Small intestine (tissue), 16 donors: ENCODE measurements at places on chromosomes 1 and 21. TPM values are rescaled to one million over a fixed set of nuclear protein-coding genes. Genes with fewer than 3 reads are reported as not detected.

The TMPRSS15 gene
- 27.0 TPM for polyA plus RNA-seq

The TCHHL1 gene
- polyA plus RNA-seq, result not detected

The ITLN1 gene
- polyA plus RNA-seq, result 152 TPM

The SMIM1 gene
- polyA plus RNA-seq, result not detected

The IQGAP3 gene
- polyA plus RNA-seq, result 0.54 TPM

The OR2M2 gene
- polyA plus RNA-seq, result not detected

The GPR25 gene
- 0.10 TPM for polyA plus RNA-seq

The PLA2G2D gene
- polyA plus RNA-seq, result 0.41 TPM

The EFNA3 gene
- 6.3 TPM for polyA plus RNA-seq

The YARS1 gene
- polyA plus RNA-seq, result 43.5 TPM

The CNR2 gene
- 0.10 TPM for polyA plus RNA-seq

The TEKT2 gene
- polyA plus RNA-seq, result not detected

The PLCH2 gene
- polyA plus RNA-seq, result 1.1 TPM
